Transverse colon (tissue), 4 donors: ENCODE measurements at places on chromosomes 7 and 10. TPM values are rescaled to one million over a fixed set of nuclear protein-coding genes. Genes with fewer than 3 reads are reported as not detected.

- no peak overlapping the region for H3K27ac ChIP-seq
- H3K4me3 ChIP-seq = no peak overlapping the region
- no peaks in the 10 kb centered on the region for H3K27me3 ChIP-seq
- no peaks in the 10 kb centered on the region for H3K36me3 ChIP-seq
- DNase-seq = no peak
Observed at GRCh38 chr10:130240409-130240808, 104.2 kb downstream of the GLRX3 start.

Gene SLC29A4
- 1.1 TPM for total RNA-seq

- no peak overlapping the region for H3K27ac ChIP-seq
- H3K4me1 ChIP-seq = no peaks in the 10 kb centered on the region
- no peak for DNase-seq
- H3K36me3 ChIP-seq = no peaks in the 10 kb centered on the region
Observed at GRCh38 chr10:97229322-97230015, 43.7 kb upstream of the SLIT1 start.

- H3K27ac ChIP-seq = no peak overlapping the region
- peaks cover 34% of the 10 kb centered on the region for H3K27me3 ChIP-seq
- no peaks in the 10 kb centered on the region for H3K4me1 ChIP-seq
Observed at GRCh38 chr7:29569648-29570047, 6.0 kb downstream of the PRR15 start.

GRCh38 chr10:79392020-79392398 is 44.7 kb downstream of the PPIF start:
- peak overlapping the region; percentile 55 for H3K27ac ChIP-seq
- H3K36me3 ChIP-seq = no peaks in the 10 kb centered on the region
- H3K4me1 ChIP-seq = peaks cover 13% of the 10 kb centered on the region
- no peak overlapping the region for H3K4me3 ChIP-seq

Gene SGCE
- total RNA-seq = 62.1 TPM

Gene APBB1IP
- 6.4 TPM for total RNA-seq

Gene IGFBP1
- not detected for total RNA-seq

GRCh38 chr10:75331081-75331480 is 70.5 kb downstream of the ZNF503 start:
- no peaks in the 10 kb centered on the region for H3K27me3 ChIP-seq
- no peak overlapping the region for H3K27ac ChIP-seq
- H3K4me1 ChIP-seq = no peaks in the 10 kb centered on the region
- no peak for DNase-seq
- no peaks in the 10 kb centered on the region for H3K36me3 ChIP-seq
- H3K4me3 ChIP-seq = no peak overlapping the region

- no peaks in the 10 kb centered on the region for H3K4me1 ChIP-seq
- H3K27me3 ChIP-seq = peaks cover 4% of the 10 kb centered on the region
- no peaks in the 10 kb centered on the region for H3K36me3 ChIP-seq
- H3K27ac ChIP-seq = no peak overlapping the region
Observed at GRCh38 chr7:19728716-19729115, 19.9 kb upstream of the POLR1F start.

Gene SPDYE6
- total RNA-seq = not detected

Gene ANKRD61
- not detected for total RNA-seq

Gene HTRA1
- total RNA-seq = 27.9 TPM

Gene FZD1
- total RNA-seq = 8.0 TPM

GRCh38 chr10:117411479-117412399 is 36.5 kb upstream of the PDZD8 start:
- no peak overlapping the region for H3K4me3 ChIP-seq
- H3K4me1 ChIP-seq = no peaks in the 10 kb centered on the region
- no peak overlapping the region for H3K27ac ChIP-seq

GRCh38 chr10:28541717-28542365 is 8.9 kb downstream of the WAC start:
- H3K4me1 ChIP-seq = peaks cover 4% of the 10 kb centered on the region
- no peaks in the 10 kb centered on the region for H3K36me3 ChIP-seq
- no peak overlapping the region for H3K27ac ChIP-seq
- H3K27me3 ChIP-seq = no peaks in the 10 kb centered on the region

GRCh38 chr10:93178226-93178625 is 104.5 kb downstream of the CYP26A1 start:
- H3K27ac ChIP-seq = no peak overlapping the region
- no peak for DNase-seq
- no peaks in the 10 kb centered on the region for H3K4me1 ChIP-seq
- H3K4me3 ChIP-seq = no peak overlapping the region

- H3K4me1 ChIP-seq = no peaks in the 10 kb centered on the region
- H3K4me3 ChIP-seq = no peak overlapping the region
- no peaks in the 10 kb centered on the region for H3K36me3 ChIP-seq
- DNase-seq = no peak
- no peaks in the 10 kb centered on the region for H3K27me3 ChIP-seq
- H3K27ac ChIP-seq = peak overlapping the region; percentile 60
Observed at GRCh38 chr7:8177109-8177933, 84.6 kb downstream of the ICA1 start.

- H3K4me1 ChIP-seq = peaks cover 28% of the 10 kb centered on the region
- H3K36me3 ChIP-seq = no peaks in the 10 kb centered on the region
- DNase-seq = no peak
- no peaks in the 10 kb centered on the region for H3K27me3 ChIP-seq
Observed at GRCh38 chr10:79375321-79376077, 28.2 kb downstream of the PPIF start.

- no peak for DNase-seq
- H3K4me1 ChIP-seq = no peaks in the 10 kb centered on the region
- no peaks in the 10 kb centered on the region for H3K36me3 ChIP-seq
- no peak overlapping the region for H3K27ac ChIP-seq
Observed at GRCh38 chr7:142960955-142961512, 1.1 kb downstream of the KEL start.

DNA sequence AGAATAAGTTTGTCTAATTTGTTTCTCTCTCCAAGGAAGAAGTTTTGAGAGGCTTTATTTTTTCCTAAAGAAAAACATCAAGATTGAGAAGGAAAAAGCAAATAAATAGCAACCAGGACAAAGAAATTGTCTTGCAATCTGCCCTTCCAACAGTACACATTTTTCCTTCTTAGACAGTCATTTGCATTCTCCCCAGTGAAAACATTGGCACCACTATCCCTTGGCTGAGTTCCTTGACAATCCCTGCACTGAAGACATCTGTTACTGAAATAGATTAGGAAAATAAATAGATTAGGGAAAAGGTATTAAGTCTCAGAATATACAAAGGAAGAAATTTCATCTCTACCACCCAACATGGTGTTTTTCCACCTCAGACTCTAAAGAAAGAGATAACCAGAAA is 12.2 kb upstream of the TMEM243 start:
- no peaks in the 10 kb centered on the region for H3K4me1 ChIP-seq
- H3K4me3 ChIP-seq = no peak overlapping the region
- DNase-seq = no peak
- H3K36me3 ChIP-seq = no peaks in the 10 kb centered on the region

DNA sequence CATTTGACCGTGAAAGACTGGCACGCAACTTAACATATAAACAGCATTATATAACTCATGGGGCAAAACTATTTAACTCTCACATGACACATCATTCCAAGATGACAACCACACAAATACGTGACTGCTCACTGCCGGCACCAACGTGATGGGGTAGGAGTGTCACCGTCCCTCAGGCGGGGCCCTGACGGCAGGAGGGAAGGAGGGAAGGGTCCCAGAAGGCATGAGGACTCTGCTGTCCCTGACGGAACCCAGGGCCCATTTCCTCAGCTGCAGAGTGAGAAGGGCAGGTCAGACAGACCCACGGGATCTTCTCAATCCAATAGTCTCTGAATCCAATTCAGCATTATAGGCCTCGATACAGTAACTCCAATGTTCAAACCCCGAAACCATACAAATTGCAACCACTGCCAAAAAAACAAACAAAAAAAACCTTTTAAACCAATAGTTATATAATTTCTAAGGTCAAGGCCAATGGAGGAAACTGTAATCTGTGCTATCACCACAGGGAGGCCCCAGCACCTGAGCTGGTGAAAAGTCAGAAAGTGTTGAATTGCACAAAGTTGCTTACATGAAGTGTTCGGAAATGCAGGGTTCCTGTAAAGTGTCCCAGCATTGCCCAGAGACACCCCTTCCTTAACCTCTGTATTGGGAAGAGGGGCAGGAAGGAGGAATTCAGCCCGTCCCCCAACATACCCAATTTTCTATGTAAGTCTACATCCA is 137.4 kb downstream of the TNS3 start:
- H3K27ac ChIP-seq = no peak overlapping the region
- H3K4me1 ChIP-seq = peaks cover 44% of the 10 kb centered on the region
- peak; percentile 38 for DNase-seq
- no peaks in the 10 kb centered on the region for H3K36me3 ChIP-seq
- no peaks in the 10 kb centered on the region for H3K27me3 ChIP-seq

GRCh38 chr10:132847856-132848255 is 61.9 kb upstream of the NKX6-2 start:
- H3K4me1 ChIP-seq = no peaks in the 10 kb centered on the region
- no peaks in the 10 kb centered on the region for H3K36me3 ChIP-seq
- no peak overlapping the region for H3K4me3 ChIP-seq
- DNase-seq = no peak
- no peak overlapping the region for H3K27ac ChIP-seq

- no peak overlapping the region for H3K27ac ChIP-seq
- H3K36me3 ChIP-seq = no peaks in the 10 kb centered on the region
- H3K27me3 ChIP-seq = no peaks in the 10 kb centered on the region
Observed at GRCh38 chr10:116440330-116441030, 12.8 kb downstream of the PNLIPRP3 start.
